ENCODE measurements at places on chromosomes 2 and 18.

- DNase-seq: peak; percentile 63
These were observed 88.0 kb downstream of the C1D start for GRCh38 chr2:67974559-67975430.

DNA sequence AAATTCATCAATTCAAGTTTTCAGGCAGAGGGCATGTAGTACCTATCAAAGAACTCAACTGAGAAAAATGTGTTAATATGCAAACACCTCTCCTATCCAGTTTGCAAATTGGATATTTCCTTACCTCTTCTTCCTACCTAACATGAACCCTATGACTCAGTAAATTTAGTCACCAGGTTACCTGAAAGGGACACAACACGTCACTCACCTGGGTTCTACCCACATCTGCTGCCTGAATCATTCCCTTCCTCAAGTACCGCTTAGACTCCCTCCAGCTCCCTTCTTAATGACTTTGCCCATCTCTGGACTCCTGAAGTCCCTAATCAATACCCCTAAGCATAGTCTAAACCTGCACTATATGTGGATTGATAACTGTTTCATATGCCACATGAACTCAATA, 10.4 kb downstream of the ANKRD44 start:
- no peak for DNase-seq

DNA sequence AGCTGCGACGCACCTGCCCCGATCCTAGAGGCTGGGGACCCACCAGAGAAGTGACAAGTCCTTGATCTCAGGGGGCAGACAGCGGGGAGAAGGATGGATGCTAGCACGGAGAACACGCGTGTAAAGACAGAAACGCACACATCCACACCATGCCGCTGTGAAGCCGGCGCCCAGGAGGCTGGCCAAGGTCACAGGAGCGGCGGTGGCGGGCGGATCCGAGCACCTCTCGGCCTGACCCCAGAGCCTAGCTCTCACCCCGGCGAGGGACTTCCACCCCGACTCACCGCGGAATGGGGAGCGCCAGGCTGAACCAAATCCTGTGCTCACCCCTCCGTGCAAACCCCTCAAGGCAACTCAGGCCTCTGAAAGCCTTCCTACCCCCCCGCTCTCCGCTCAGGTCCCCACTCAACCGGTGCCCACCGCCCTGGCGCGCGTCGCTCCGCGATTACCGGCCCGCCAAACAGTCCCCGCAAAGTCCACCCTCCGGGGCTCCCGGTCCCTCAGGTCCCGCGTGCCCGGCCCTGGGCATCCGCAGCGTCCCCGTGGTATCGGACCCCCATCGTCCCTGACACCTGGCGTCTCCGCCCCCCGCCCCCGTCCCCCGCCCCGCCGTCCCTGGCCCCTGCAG, 460 bp upstream of the LRRFIP1 start:
- DNase-seq: no peak

DNA sequence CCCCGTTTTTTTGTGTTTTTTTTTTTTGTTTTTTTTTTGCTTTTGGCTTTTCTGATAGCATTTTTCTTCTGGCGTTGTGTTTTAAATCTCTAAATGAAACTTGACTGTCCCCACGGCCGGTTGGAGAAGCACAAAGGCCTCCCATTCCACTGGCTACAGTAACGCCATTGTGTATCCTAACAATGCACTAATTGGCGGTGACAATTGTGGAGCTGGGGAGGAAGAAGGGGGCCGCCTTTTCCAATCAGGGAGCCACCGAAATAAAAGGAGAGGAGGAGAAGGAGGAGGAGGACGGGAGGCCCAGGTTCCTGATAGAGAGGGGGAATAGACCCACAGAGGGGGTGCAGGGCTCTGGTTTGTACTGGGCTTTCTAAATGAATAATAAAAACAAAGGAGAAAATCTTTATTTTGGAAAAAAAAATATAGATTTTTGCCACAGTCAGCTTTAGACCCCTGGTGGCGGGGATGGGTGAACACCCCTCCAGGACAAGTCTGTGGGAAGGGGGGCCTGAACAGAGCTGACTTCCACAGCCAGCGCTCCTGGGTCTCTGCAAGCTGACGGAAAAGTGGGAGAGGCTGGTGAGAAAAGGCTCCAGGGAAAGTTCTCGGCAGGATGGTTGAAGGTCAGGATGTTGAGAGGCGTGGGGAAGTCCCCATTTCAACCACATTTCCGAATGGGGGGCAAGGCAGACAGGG, 43.7 kb upstream of the FZD5 start:
- no peak for DNase-seq

DNA sequence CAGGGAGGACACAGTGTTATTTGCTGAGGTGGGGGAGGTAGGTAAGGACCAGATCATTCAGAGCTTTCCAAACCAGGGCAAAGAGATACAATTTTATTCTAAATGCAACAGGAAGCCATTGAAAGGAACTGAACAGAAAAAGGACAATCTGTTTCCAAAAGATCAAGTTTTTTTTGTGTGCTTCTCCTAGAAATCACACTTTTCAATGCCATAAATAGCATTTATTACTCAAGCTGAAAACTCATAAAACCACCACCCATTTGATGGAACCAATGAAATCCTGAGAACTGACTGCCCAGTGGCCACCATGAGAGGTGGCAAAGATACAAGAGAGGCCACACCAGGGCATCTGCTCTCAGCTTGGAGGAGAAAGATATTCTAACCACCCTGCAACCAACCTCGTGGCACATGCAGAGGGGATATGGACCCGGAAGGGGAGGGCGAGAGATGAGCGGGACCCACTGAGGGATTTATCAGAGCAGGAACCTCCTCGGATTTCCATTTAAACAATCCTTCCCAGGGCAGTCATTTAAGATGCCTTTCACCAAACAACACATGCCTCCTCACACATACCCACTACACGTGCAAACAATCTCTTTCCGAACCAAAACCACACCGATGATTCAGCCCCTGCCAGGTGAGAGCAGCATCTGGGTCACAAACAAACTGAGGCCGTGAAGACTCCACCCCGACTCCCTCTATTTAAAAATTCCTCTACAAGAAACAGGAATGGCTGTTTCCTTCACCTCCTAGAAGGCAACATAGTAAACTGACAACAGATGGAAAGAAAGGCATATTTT, 8.8 kb downstream of the CYB5A start:
- DNase-seq: no peak

DNA sequence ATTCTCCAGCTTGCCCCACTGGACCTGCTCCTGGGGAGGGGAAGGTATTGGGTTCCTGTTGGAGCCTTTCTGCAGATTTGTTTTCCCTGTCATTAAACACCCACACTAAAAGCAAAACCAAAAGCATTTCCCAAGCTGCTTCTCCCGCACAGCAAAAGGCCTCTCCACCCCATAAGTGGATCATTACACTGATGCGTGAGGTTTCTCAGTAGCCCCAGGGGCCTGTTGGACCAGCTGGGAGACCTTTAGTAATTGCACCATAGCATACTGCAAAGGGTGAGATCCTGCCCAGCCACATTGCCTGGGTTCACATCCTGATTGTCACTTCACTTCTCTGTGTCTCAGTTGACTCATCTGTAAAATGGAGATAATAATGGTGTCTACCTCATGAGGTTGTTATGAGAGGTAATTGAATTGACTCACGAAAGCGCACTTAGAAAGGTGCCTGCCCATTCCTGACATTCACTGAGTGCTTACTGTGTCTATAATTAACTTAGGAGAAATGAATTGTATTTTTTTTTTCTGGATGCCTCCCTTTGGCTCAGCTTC, 43.9 kb downstream of the TOGARAM2 start:
- DNase-seq: no peak

GRCh38 chr2:183164650-183165015, 40.4 kb downstream of the NUP35 start:
- DNase-seq: no peak

- no peak for DNase-seq
These were observed 211.6 kb upstream of the MMADHC start for GRCh38 chr2:149799013-149799705.

All from HL-60 (cell line).